ENCODE measurements at places on chromosomes 7 and 10. TPM values are rescaled to one million over a fixed set of nuclear protein-coding genes. Genes with fewer than 3 reads are reported as not detected.

The GJD4 gene
- polyA plus RNA-seq = not detected

DNA sequence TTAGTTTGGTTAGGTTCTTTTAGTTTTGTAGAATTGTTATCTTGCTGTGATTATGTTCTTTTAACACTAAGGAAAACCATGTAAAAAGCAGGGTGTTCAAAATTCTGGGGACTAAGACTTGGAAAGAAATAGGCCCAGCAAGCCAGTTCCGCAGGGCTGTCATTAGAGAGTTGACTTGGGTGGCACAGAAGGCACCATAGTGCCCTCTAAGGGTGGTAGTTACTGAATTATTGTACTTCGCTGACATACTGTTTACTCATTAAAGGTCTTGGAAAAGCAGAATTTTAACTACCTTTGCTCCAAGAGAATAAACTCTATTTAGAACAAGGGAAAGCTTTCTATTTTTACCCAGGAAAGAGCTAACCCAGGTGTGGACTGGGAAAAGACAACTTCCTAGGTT, 86.5 kb downstream of the OTUD1 start:
- DNase-seq = no peak

- no peak for DNase-seq
These were observed 58.7 kb downstream of the CABCOCO1 start for GRCh38 chr10:61721431-61721830.

- no peak for DNase-seq
These were observed 77.2 kb upstream of the FZD1 start for GRCh38 chr7:91187061-91187460.

- DNase-seq = no peak
These were observed 100.3 kb downstream of the RAPGEF5 start for GRCh38 chr7:22256541-22257096.

Data from CD4-positive, CD25-positive, alpha-beta regulatory T cell (primary cell).